Naive B cell (primary cell): ENCODE measurements at places on chromosomes 16 and 17. TPM values are rescaled to one million over a fixed set of nuclear protein-coding genes. Genes with fewer than 3 reads are reported as not detected.

Gene TP53TG3E
- polyA plus RNA-seq, result not detected

- DNase-seq, result no peak
Measured at GRCh38 chr17:76925441-76925891, 57.3 kb downstream of the MGAT5B start.

GRCh38 chr16:55214974-55215494 lies 109.0 kb upstream of the IRX6 start:
- DNase-seq, result no peak

DNA sequence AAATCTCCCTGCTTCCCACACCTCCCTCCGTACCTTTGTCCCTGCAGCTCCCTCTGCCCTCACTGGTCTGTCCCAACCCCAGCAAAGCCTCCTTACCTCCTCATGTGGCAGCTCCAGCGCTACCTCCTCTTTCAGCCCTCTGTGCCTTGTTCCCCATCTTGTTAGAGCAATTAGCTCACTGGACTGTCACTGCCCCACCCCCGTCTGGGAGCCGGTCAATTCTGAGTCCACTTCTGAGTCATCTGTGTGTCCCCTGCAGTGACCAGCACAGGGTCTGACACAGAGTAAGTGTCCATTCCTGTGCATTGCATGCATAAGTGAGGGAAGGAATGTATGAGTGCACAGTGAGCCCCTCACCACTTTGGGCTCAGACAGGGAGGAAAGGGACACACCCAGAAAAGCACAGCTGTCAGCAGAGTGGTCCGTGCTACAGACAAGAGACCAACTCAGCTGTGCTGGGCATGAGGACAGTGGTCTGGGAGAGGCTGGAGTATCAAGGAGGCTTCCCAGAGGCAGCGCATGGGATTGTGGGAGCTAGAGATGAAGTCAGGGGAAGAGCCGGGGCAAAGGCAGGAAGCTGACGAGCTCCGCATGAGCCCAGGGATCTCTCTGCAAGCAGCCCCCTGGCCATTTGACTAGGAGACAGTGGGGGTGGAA lies 45.9 kb downstream of the PITPNM3 start:
- no peak for DNase-seq

DNA sequence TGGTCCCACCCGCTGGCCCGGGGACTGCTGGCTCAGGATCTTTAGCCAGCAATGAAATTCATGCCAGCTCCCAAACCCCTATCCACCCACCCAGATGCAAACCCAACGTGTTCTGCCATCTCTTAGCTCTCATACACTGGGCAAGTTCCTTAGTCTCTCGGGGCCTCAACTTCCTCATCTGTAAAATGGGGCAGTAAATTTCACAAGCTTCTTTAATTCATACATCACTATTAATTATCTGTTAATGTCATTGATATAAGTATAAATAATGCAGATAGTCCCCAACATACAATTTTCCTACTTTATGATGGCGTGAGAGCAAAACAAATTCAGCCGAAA lies 398.7 kb downstream of the SOX9 start:
- no peak for DNase-seq

- no peak for DNase-seq
Measured at GRCh38 chr16:65665586-65665985, 543.7 kb upstream of the CDH11 start.
